ENCODE measurements at places on chromosomes 3 and 15.

- DNase-seq: no peak
Measured at GRCh38 chr15:38367476-38367875, 86.5 kb upstream of the FAM98B start.

DNA sequence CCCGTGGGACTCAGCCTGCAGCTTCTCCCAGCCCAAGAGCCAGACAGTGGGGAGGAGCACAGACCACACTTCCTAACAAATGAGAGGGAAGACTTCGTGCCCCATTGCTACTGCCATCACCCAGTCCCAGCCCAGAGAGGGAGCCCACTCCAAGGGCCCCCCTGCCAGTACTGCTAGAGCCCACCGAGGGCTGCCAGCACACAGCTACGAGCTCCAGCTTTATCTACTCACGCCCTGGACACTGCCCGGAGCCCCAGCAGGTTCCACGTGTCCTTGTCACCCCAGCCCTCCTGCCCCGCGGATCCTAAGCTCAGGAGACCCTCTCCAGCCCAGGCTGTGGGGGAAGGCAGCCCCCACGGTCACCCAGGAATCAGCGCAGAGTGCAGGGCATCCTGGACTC, 1.9 kb downstream of the GOLGA8A start:
- no peak for DNase-seq

DNA sequence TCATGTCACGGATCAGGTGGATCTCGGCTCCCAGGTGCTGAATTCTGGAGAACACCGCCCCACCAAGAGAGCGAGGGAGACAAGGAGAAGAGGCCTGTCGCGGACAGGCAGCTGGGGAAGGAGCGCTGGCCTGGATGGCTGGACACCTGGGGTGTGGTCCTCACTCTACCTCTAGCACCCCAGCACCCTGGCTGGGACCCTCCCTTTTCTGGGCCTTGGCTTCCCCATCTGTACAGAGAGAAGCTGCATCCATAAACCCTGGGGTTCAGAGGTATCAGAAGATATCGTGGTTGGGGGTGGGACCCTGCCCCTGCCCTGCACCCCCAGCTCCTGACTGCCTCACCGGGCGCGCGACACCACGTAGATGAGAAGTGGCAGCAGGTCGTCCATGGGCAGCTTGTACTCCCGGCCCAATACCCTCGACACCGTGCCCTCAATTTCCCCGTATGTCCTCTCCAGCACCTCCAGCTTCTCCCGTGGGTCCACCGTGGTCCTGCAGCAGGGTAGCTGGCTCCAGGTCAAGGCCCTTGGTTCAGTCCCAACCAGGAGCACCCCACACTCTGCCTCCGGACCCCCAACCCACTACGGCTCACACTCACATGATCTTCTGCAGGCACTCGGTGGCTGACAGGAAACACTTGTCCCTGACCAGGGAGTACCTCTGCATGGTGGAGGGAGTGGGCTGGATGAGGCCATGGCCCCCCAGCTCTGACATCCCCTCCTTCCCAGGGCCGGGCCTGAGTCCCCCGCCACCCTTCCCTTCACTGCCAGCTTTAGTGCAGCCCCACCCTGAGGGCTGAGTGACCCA, 21.7 kb downstream of the ALS2CL start:
- DNase-seq: no peak

- DNase-seq: no peak
Measured at GRCh38 chr3:101994386-101994785, 145.1 kb downstream of the NFKBIZ start.

- no peak for DNase-seq
Measured at GRCh38 chr3:62134061-62134496, 239.3 kb downstream of the FEZF2 start.

- peak; percentile 19 for DNase-seq
Measured at GRCh38 chr3:69370156-69370883, 15.6 kb downstream of the FRMD4B start.

DNA sequence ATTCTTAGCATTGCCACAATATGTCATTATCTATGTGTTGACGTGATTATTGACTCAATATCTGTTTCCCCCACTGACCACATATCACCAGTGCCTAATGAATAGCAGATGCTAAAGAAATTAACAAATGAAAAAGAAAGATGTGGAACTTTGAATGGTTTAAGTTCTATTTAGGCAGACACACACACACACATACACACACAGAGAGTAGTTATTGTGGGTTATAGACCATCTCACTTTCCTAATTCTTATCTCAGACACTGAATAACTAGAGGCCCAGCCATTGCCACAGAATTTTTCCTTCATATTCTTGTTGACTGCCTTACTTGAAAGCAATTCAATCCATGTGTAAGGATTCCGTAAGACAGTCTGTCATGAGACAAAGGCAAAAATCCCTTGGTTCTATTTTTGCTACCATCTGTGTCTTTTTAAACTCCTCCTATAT, 61.9 kb upstream of the PHLDB2 start:
- no peak for DNase-seq

- DNase-seq: no peak
Measured at GRCh38 chr3:67765575-67765974, 111.2 kb upstream of the SUCLG2 start.

GRCh38 chr15:80669663-80670273, 25.3 kb upstream of the ABHD17C start:
- no peak for DNase-seq

- no peak for DNase-seq
Measured at GRCh38 chr3:5657106-5657505, 469.6 kb downstream of the EDEM1 start.

DNA sequence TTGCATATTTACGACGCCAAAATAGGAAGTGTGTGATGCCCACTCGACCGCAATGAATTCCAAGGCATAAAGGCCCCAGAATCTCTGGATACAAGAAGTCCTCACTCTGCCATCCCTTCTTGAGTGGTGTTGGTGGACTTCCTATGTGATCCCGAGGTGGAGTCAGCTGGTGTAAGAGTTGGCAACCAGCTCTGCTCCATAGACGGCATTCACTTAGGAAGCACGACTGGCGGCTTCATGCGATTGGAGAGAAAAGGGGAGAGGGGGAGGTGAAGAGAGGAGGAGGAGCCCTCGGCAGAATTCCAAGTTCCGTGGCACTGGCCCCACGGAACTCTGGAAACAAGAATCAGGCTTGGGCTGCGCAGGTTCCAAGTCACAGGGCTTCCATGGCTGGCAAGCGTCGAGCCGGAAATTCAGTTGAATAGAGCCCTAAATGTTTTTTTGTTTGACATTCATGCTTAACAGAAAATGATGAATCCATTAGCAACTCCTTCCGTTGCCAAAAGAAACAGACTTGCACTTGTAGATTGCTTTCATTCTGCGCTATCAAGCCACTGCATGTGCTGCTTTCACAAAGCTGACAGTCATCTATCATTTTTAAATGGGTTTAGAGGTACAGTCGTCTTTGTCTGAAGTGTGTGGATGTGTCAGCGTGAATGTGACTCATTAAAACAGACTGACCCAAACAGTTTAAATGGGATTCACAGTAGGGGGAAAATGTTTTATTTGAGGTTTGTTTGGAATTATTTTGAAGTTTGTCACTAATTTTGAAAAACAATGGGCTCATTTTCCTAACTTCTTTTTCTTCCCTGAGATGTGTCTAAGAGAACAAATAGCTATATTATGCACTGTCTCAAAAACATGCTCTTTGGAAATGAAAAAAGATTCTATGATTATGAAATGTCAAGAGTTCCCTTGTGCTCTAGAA, 428.3 kb upstream of the ATP11B start:
- no peak for DNase-seq

- no peak for DNase-seq
Measured at GRCh38 chr3:46730819-46731218, 13.2 kb upstream of the PRSS50 start.

- DNase-seq: no peak
Measured at GRCh38 chr15:39785139-39785538, 2.5 kb upstream of the FSIP1 start.

- DNase-seq: no peak
Measured at GRCh38 chr15:27723821-27724220, 375.3 kb downstream of the OCA2 start.

DNA sequence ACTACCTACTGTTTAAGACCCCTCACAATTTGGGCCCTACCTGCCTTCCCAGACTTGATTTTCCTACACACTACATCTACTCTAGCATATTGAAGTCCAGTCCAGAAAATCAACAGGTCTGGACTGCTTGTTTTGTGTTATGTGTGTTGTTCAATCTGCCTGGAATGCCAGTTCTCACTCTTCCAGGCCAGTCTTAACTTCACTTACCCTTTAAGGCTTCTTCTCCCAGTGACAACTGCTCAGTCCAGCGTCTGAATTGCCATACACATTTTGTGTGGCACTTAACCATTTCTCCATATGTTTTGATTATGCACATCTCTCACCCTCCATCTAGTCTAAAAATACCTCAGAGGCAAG, 1.1 kb downstream of the TICRR start:
- no peak for DNase-seq

DNA sequence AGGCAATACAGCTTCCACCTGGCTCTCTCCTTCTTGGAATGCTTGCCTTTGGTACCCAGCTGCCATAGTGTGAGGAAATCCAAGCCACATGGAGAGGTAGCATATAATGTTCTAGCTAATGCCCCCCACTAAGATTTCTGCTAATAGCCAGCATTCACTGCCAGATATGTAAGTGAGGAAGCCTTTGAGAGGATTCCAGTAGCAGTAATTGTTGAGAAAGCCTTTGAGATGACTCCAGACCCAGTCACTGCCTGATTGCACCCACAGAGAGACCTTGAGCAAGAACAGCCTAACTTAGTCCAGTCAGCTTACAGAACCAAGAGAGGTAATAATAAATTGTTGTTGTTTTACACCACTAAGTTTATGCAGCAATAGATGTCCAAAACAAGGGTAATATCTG, 63.1 kb downstream of the STRIT1 start:
- no peak for DNase-seq

DNA sequence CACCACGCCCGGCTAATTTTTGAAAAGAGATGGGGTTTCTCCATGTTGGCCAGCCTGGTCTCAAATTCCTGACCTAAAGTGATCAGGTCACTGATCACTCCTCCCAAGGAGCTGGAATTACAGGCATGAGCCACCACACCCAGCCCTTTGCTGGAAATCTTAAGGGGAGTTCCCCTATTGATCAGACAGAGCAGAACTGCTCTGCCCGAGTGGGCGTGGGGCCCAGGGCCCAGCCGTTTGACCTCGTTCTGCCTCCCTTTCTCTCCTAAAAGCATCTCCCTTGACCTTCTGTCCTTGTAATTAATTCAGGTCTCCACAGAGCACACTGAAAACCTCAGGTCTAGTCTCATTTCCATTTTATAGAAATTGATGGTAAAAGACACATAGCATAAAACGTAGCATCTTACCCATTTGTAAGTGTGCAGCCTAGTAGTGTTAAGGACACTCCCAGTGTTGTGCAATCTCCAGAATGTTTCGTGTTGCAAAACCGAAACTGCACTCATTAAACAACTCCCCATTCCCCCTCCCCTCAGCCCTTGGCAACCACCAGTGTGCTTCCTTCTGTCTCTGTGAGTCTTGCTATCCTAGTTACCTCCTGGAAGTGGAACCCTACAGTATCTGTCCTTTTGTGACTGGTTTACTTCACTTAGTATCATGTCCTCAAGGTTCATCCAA, 89.3 kb downstream of the SLCO3A1 start:
- DNase-seq: peak; percentile 18

GRCh38 chr15:40162552-40162951, 1.7 kb downstream of the BUB1B start:
- no peak for DNase-seq

DNA sequence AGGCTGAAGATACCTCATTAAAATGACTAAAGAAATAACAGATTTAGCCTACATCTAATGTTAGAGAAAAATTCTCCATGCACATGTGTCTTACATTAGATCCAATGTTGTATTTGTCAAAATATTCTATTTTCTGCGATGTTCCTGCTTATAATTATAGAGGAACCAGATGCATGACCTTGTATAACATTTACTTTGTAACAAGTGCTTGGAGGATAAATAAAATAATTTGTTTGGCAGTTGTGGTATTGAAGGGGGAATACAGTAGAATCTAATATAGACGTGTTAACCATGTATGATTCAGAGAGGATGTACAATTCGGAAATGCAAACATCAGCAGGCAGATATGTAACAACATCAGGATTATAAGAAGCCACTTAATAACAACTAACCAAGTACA, 922.2 kb downstream of the TUSC7 start:
- DNase-seq: no peak

- DNase-seq: no peak
Measured at GRCh38 chr15:62612771-62613170, 429.8 kb upstream of the TPM1 start.

DNA sequence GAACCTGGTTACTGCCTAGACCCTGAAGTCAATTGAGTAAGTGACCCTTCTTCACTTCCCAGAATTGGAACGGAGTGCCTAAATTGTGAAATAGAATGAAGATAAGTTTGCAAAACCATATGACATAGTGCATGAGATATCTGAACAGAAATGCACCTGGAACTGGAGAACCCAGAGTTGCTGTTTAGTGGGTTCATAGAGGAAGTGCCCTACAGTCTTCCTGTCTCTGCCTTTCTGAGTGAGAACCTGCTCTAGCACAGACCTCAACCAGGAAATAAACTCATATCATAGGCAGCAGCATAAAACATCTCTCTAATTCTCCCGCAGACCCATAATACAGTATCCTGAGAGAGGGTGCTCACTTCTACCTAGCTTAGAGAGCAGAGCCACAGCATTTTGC, 82.9 kb downstream of the EOMES start:
- DNase-seq: peak; percentile 2

DNA sequence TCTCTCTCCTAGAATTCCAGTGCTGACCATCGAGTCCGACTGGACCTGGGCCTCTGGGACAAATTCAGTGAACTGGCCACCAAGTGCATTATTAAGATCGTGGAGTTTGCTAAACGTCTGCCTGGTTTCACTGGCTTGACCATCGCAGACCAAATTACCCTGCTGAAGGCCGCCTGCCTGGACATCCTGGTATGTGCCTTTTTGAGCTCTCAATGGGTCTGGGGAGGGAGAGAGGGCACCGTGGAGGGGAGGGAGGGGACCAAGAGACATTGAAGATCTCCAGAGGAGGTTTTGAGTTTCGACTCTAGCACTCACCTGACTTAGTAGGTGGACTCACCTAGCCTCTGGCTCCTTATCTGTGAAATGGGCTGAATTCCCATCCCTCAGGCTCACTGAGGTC, 84.2 kb downstream of the TOP2B start:
- DNase-seq: no peak

- DNase-seq: no peak
Measured at GRCh38 chr3:172678068-172678467, 32.8 kb downstream of the NCEH1 start.

- DNase-seq: no peak
Measured at GRCh38 chr3:71152892-71153265, 430.6 kb downstream of the FOXP1 start.

DNA sequence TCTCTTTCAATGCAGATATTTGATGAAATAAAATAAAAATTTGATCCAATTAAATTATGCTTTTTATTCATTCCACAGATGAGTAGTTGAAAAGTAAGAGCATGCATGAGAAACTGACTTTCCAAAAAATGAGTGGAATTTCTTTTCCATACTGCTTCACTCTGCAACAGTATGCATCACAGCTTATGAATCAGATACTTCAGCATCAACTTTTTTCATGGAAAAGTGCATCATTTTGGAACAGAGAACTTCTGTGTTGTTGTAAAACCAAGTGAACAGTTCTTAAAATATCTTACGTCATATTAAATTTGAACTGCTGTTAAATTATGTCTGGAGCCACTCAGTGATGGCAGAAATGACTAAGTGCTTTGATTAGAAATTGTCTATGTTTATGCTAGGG, 16.7 kb upstream of the SLC7A14 start:
- no peak for DNase-seq

GRCh38 chr15:101805605-101806345, 2.5 kb downstream of the OR4F6 start:
- DNase-seq: no peak

GRCh38 chr3:13217736-13218540, 144.7 kb upstream of the IQSEC1 start:
- DNase-seq: no peak

- peak; percentile 48 for DNase-seq
Measured at GRCh38 chr15:68843425-68844311, 23.0 kb upstream of the ANP32A start.
